ENCODE measurements at places on chromosomes 6 and 20.

- DNase-seq = no peak
Measured at GRCh38 chr6:24960991-24961475, 25.3 kb upstream of the RIPOR2 start.

DNA sequence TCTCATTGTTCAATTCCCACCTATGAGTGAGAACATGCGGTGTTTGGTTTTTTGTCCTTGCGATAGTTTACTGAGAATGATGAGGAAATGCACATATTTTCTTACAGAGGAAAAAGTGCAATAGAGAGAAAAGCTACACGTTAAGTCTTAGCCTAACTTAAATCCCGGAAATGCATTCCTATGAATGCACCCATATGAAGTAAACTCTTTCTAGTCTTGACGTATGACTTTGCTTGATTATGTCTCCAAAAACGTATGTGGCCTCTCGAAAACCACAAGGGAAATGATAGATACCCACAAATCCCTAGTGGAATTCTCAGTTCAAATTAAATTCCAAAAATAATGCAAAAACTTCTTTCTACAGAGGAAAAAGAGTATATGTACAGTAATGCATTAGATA, 90.7 kb upstream of the SASH1 start:
- DNase-seq = no peak

GRCh38 chr6:2192976-2193375, 52.4 kb downstream of the GMDS start:
- no peak for DNase-seq

DNA sequence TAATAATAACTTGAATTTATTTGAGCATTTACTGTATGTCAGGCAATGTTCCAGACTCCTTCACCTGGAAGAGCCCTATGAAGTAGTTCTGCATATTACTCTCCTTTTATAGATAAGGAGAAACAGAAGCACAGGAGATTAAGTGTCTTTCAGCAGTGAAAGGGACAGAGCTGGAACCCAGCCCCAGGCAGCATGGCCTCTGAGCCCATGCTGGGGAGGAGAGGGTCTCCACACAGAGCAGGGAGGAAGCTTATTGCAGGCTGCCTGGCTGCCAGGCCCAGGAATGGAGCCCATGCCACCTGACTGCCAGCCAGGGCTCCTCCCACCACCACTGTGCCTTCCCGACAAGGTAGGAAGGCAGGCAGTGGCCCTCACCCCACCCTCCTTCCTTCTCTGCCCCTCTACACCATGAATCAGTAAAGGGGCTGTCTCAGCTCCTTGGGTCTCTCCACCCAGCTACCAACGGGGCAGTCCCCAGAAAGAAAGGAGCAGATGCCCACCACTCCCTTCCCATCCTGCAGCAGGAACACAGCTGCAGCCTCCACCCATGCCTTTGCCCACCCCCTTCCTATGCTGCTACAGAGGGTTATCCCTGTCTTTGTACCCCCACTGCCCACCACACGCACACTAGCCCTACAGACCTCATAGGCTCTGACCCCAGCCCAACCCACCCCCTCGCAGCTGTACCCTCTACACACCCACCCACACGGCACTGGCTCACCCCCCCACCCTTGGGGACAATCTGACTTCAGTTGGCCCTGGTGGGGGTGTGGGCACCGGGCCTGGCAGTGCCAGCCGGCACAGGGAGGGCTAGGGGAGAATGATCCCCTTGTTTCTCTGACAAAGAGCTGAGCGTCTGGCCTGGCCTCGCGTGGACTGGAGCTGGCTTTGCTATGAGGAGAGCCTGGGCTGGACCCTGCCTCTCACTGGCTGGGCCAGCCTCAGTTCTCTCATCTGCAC, 41.8 kb downstream of the TFEB start:
- DNase-seq = no peak

GRCh38 chr20:50389808-50390684, 120.1 kb upstream of the PTPN1 start:
- no peak for DNase-seq

DNA sequence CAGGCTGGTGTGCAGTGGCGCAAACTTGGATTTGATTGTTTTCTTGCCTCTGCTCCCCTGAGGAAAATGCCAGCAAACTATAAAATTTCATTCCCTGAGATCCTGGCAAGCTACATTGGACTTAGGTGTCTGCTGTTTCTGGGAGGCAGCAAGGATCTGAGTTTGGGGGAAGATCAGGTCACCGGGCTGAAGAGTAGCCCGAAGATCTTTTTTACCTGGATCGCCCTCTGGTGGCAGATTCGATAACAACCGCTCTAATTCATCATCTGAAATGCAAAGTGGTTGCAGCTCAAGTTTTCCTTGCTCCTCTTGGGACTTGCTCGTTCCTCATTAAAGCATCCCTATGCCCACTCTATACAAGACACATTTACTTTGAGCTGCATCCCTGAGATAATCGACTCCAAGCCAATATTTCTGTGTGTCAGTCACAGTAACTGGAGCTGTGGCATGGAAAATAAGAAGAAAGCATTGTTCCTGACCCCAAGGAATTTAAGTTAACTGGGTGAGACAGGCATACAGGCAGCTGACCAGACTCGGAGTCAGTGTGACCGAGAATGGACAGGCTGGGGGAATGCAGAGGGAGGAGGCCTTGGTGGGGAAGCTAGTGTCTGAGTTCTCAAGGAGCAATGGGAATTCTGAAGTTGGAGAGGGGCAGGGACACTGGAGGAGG, 131.8 kb upstream of the PROKR2 start:
- DNase-seq = peak; percentile 5

DNA sequence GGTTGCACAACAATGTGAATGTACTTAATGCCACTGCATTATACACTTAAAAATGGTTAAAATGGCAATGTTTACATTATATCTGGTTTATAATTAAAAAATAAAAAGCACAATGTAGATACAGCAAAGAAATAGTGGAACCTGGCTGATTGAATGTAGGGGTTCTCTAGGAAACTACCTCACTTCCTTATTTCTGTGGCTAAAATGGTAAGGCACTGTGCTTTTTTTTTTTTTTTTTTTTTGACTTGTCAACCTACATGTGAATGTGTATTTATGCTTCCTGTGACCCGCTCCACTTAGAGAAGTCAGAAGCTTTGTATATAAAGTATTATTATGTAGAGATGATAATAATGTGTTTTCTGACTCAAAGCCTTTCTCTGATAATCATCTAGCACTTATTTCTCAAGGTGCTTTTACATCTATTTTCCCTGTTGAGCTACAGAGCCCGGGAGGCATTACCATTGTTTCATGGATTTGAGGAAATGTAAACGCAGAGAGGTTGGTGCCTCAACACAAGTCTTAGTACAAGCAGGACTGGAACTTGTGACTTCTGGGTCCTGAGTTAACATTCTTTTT, 55.0 kb downstream of the SOX4 start:
- no peak for DNase-seq

GRCh38 chr20:44425923-44426322, 49.8 kb upstream of the TTPAL start:
- no peak for DNase-seq

- DNase-seq = no peak
Measured at GRCh38 chr6:139597771-139598755, 223.6 kb upstream of the CITED2 start.

DNA sequence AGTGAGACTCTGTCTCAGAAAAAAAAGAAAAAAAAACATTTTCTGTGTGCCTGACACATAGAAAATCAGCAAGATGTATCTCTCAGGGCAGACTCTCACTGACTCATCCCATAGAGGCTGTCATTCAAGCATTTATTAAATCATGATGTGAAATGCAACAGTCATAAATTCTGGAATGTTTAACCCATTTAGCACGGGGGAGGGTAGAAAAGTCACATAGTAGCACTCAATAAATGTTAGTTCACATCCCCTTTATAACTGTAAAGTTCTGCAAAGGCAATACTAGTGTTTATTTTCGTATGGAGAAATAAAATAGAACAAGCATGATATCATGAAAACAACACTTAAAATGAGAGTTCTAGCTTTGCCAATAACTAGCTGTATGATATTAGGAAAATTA, 15.5 kb upstream of the CARMIL1 start:
- DNase-seq = no peak

Data from stimulated activated CD8-positive, alpha-beta memory T cell treated with anti-CD3 and anti-CD28 coated beads, Interleukin-7, amount 100 ng/mL, for 48 hours (primary cell).